NCI-H524 (cell line): ENCODE measurements at places on chromosomes 5 and 9.

GRCh38 chr9:29793970-29794369 lies 2220.7 kb upstream of the C9orf72 start:
- DNase-seq: no peak

DNA sequence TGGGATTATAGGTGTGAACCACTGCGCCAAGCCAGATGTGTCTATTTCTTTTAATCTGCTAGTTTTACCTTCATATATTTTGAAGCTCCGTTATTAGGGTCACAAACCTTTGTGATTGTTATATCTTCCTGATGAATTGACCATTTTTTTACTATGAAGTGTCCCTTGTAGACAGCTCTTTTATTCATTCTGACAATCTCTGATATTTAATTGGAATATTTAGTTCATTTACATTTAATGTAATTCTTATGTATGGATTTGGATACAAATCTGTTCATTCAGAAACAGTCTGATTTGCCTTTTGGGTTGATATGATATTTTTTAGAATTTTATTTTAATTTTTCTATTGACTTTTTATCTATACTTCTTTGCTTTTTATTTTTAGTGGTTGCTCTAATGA lies 17.2 kb downstream of the ERCC6L2 start:
- DNase-seq: no peak

DNA sequence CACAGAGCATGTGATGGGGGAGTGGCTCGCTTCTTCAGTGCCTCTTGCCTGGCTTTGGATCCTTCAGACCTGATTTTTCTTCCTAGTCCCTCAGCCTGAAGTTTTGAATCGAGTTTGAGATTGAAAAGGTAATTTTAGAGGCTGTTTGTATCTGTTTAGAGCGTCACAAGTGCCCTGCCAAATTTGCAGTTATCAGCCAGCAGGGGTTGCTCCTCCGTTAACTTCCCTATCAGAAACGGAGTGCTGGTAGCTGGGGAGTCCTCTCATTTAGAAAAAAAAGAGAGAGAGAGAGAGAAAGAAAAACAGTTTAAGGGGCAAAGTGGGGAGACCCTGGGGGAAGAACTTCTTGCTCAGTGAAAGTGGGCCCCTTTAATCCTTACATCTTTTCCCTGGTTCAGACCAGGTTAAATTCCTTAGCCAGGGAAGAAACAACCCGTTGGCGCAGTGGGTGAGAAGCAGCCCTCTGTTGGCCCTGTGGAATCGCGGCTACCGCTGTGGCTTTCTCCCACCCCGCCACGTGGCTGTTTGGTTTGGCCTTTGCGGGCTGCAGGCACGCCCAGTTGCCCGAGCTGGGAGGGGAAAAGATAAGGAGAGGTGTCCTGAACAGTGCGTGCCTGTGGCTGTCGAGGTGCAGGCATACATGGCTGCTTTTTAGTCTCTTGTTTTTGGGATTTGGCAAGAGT lies 576.7 kb upstream of the ACO1 start:
- DNase-seq: no peak

- no peak for DNase-seq
Measured at GRCh38 chr9:12516573-12516972, 176.6 kb upstream of the TYRP1 start.

GRCh38 chr5:35804201-35804653 lies 52.5 kb upstream of the IL7R start:
- no peak for DNase-seq

DNA sequence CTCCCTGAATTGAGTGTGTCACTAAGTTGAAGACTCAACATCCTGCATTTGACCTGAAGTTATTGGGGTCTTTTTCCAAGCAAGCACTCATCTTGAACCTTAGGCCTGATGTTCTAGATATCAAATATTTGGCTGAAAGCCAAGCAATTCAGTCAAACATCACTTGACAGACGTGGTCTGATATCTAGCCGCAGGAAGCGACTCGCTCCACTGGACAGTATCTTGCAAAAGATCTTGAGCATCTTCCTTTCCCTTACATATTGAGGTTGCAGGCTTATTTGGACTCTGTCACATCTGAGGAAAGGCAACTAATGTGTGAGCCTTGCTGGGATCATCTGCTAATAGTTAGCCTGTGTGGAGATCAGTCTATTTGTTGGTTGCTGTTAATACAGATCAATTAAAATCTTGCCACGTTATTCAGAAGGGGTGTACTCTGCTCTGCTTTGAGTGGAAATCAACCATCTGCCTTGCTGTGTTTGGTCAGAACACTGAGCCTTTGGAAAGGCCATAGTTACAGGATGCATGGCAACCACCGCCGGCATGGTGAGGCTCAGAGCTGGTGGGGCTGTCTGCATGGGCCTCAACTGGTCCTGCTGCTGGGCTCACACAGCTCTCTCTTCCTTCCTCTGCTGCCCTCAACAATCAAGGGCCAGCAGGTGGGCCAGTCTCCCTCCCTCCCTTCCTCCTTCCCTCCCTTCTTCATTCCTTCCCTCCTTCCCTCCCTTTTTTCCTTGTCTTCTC lies 166.9 kb upstream of the KLF9 start:
- no peak for DNase-seq

GRCh38 chr5:128121651-128122050 lies 38.1 kb downstream of the SLC12A2 start:
- no peak for DNase-seq

DNA sequence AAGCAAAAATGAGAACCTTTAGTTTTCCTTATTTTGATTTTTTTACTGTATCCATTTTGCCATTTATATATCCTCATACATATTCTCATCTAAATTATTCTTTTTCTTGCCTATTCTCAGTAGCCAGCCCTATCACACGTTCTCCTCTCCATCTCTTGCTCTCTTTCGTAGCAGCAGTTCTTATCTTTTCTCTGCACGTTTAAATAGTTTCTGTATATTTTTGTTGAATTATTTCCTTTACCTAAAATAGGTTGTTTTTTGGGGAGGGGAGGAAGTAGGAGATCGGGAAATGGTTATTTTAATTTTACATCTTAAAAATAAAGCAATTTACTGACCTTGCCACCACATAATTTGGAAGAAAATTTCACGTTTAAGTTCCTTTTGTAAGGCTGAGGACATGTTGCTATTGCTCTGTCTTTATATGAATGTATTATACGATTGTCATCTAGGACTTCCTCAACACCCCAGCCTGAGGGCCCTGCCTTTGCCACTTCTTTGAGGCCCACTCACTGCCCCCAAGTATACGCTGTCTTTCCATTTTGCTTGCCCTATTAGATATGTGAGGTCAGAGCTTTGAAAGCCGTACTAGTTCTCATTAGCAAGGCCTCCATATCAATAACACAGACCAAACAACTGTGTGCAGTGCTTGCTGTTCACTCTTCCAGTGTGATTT lies 140.3 kb downstream of the GNAQ start:
- no peak for DNase-seq

DNA sequence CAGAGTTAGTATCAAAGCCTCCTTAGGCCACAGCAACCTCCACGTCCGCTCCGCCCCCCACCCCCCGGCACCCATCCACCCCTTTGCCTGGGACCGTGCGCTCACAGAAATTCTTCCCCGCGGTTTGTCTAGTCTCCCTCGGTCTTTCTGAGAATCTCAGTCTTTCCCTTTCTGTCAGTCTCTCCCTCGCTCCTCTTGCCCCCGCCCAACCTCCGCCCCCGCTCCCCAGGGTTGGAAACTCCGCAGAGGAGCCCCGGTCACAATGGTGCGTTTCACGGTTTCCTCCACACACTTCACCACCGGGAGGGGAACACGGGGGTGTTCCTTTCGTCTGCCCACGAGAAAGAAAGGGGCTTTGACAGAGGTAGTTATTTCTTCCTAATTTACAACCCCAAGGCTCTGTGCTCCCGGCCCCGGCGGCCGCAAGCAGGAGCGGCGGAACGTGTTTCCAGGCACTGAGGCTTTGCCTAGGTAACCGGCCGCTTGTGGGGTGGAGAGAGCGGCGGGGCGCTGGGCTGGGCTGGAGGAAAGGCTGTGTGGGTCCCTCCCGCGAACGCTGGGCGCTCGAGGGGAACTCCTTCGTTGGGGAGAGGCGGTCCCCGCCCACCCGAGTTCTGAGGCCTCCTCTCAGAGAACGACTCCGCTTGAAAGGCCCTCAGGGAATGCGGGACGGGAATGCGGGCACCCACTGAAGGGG lies 2.1 kb downstream of the NR4A3 start:
- peak; percentile 40 for DNase-seq

DNA sequence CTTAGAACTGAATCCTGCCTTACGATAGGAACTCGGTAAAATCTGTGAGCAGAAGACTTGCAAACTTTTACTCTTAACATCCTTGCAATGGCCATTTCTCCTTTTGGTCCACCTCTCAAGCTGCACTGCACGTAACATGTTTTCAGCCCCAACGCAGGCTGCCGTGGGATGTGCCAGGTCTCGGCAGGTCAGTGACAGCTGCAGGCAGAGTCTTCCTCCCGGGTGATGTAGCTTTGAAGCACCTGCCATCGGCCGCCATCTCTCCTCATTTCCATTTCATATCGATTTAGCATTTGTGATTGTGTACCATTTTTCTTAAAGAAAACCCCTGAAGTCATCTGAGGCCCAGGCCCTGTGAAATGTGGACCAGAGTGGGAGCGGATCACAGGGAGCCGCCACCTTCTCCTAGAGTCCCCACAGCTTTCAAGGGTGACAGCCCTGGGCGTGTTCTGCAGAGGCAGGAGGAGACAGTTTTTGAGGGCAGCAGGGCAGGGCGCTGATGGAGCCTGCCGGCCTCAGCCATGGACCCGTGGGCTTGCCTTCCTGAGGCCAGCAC lies 25.8 kb upstream of the LPCAT1 start:
- DNase-seq: no peak

DNA sequence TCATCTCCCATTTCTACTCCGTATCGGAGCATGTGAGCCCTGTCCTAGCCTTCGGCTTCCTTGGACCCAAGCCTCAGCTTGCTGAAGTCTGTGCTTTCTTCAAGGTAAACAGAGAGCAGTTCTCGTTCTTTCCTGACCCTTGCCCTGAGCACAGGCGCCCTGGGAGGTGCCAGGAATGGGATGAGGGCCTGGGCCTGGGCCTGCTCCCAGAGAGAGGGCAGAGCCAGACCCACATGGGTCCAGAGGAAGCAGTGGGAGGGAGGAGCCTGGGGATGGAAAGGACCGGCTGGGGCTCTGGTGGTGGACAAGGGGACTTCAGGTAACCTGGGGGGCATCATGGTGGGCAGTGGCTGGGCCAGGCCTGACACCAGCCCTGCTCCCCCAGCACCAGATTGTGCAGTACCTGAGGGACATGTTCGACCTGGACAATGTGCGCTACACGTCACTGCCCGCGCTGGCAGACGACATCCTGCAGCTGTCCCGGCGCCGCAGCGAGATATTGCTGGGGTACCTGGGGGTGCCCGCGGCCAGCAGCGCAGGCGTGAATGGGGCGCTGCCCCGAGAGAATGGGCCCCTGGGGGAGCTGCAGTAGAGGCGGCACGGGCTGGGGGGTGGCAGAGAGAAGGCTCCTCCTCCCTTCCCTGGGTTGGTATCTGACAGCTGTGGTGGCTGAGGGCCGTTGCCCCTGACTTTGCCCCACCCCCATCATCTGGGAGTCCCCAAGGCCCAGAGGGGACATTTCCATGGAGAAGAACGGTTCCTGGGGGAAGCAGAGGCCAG lies 10.9 kb upstream of the DOLPP1 start:
- DNase-seq: no peak

DNA sequence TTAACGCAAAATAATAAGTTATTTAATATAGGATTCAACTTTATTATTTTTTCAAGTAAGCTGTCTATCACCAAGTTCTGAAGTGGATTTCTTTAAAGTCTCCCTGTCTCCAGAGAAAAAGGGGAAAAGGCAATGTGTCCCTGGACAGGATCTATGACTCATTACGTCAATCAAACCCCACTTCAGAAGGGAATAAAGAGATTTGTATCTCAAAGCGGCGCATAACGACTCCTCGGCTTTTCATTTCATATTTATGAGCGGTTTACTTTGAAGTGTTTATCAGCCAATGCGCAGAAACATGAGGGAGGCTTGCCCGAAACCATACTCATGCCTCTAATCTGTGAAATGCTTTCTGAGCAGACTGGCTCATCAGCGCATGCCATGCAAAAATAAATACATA lies 938.6 kb upstream of the WWC1 start:
- DNase-seq: no peak

- DNase-seq: no peak
Measured at GRCh38 chr9:96014078-96014477, 138.6 kb downstream of the ERCC6L2 start.

DNA sequence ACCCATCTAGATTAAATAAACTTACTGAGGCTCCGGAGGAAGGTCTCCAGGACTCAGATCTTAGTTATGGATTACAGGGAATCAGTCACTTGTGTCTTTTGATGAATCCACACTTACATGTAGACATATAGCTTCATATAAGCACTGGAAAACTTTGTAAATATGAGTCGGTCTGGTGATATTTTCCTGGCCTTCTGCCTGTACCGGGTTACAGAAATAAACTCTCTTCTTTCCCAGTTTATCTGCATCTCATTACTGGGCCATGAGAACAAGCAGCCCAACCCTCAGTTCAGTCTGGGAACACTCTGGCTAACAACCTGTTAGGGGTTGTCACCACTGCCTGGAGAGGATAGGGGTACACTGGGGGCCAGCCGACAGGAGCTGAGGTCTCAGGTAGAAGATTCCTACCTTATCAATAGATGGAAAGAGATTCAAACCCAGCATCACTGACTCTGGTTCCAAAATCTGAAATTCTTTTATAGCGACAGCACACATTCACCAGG lies 59.1 kb downstream of the THBS4 start:
- DNase-seq: no peak

DNA sequence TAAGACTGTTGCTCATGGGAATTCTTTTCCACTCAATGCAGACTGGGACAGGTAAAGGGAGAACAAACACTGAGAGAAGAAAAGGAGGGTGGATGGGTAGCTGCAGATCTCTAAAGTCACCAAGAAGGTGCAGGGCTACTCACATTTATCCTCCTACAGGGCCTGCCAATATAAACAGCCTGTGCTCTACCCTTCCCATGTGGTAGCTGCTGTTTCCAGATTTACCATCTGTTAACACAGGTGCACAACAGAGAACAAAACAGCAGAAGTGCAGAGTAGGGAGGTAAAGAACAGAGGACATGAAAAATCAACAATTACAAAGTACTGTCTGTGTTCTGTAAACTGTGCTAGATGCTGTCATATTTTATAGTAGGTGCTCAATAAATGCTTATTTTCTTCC lies 26.0 kb downstream of the JAKMIP2 start:
- DNase-seq: peak; percentile 48
